Calu3 (cell line): ENCODE measurements at places on chromosomes 16 and 17.
A peak's percentile ranks its signal among the peaks of the same experiment; 100 is the strongest.

- peak overlapping the region; percentile 99 for H3K4me3 ChIP-seq
- peaks cover 10% of the 10 kb centered on the region for H3K4me1 ChIP-seq
- no peak for DNase-seq
- H3K27me3 ChIP-seq, result no peaks in the 10 kb centered on the region
- peak overlapping the region; percentile 95 for H3K27ac ChIP-seq
Measured at GRCh38 chr16:67893743-67894399, 817 bp downstream of the PSKH1 start.

DNA sequence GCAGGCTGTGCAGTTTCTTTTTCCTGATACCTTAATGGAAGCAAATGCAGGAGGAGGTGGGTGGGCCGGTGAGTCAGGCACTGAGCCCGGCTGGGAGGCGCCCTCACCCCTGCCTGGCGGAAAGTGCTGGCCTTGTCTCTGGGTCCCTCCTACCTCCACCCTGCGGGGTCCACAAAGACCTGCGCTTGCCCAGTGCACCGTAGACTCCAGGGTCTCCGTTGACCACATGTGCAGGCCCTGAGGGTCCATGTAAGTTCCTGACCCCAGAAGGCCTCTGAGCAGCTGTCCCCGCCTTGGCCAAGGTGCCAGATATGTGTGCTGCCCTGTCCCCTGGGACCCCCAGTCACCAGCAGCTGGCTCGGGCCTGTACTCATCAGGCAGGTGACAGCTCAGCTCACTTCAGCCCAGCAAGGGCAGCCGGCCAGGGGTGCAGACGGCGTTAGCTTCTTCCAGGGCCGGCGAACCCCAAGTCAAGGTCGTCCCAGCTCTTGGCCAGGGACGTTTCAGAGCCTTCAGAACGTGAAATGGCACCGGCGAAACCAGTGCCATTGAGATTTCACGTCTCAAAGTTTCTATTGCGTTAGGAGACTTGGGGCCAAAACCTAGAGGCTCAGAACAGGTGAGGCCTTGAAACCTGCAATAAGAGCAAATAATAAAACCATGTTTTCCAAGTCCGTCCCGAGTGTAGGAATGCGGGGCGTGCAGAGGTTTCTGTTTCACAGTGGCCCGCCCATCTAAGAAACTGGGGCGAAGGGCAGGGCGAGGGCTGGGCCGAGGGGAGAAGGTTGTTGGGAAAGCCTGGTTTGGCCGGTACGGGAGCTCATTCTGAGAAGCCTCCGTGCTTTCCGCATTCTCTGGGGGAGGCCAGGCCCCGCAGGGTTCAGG is 12.1 kb downstream of the METRNL start:
- peaks cover 45% of the 10 kb centered on the region for H3K36me3 ChIP-seq

DNA sequence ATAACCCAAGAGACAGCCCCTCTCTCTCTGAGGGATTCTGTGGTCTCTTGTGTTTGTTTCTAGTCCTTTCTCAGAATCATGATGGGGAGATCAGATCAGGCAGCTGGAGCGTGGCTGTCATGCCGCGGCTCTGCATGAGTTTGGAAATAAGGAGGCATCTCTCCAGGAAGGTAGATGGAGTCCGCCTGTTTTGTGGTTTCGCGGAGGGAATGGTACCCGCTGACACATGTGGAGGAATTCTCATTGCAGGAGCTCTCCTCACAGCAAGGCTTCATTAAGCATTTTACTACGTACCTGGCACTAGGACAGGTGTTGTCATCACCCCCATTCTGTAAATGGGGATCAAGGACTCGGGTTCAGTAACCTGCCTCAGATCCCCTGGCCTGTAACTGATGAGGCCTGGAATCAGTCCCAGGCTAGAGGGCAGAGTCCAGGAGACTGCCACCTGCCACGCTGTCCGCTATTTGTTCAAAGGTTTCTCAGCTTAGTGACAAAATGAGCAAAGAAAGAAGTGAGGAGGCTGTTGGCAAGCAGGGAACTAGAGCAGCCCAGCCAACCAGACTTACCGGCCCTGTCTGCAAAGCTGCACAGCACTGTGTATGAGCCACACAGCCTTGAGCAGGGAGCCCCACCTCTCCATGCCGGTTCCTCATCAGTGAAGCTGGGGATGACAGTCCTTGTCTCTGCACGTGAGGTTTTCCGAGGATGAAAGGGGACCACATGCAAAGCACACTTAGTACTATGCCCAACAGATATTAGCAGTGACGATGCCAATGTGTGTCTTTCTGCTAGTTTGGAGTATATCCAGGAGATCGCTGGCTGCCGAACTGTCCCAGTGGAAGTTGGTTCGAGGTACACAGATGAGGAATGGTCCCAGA is 11.0 kb downstream of the KDM8 start:
- no peak overlapping the region for H3K4me3 ChIP-seq
- H3K27ac ChIP-seq, result no peak overlapping the region
- no peaks in the 10 kb centered on the region for H3K27me3 ChIP-seq
- DNase-seq, result no peak
- peaks cover 7% of the 10 kb centered on the region for H3K4me1 ChIP-seq

- H3K27me3 ChIP-seq, result no peaks in the 10 kb centered on the region
- no peak overlapping the region for H3K27ac ChIP-seq
- H3K4me1 ChIP-seq, result no peaks in the 10 kb centered on the region
- H3K4me3 ChIP-seq, result no peak overlapping the region
Measured at GRCh38 chr17:80364091-80364691, 50.8 kb upstream of the ENDOV start.

GRCh38 chr16:84175350-84176081 is 11.3 kb downstream of the TAF1C start:
- H3K36me3 ChIP-seq, result peaks cover 21% of the 10 kb centered on the region
- H3K4me3 ChIP-seq, result no peak overlapping the region
- peaks cover 9% of the 10 kb centered on the region for H3K4me1 ChIP-seq

DNA sequence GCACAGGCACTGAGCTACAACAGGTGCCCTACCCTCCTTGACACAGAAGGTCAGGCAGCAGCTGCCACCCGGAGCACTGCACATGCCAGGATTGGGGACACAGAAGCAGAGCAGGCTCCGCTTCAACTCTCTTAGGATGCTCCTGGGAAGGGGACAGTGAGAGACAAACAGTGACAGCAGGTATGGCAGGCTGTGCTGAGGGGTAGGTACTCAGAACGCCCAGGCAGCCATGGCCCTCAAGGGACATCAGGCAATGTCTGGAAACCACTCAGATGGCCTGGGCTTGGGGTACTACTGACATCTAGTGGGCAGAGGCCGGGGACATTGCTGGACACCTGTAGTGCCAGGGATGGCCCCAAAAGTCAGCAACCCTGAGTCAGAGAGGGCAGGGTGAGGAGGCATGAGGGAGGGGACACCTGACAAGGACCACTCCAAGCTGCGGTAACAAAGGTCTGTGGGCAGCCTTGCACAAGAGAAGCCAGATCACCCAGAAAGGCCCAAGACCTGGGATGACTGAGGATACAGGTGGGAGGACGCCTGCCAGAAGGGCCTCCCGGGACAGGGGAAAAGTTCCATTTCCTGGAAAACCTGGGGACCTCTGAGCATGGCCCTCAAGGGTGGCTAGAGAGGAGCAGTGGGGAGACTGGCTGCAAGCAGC is 21.2 kb downstream of the PEMT start:
- DNase-seq, result peak; percentile 61
- H3K36me3 ChIP-seq, result no peaks in the 10 kb centered on the region
- H3K27me3 ChIP-seq, result no peaks in the 10 kb centered on the region

- no peaks in the 10 kb centered on the region for H3K36me3 ChIP-seq
- H3K4me1 ChIP-seq, result peaks cover 18% of the 10 kb centered on the region
- H3K27ac ChIP-seq, result no peak overlapping the region
- H3K27me3 ChIP-seq, result peaks cover 56% of the 10 kb centered on the region
- peak overlapping the region; percentile 44 for H3K4me3 ChIP-seq
Measured at GRCh38 chr17:74737299-74738050, 419 bp downstream of the RAB37 start.

DNA sequence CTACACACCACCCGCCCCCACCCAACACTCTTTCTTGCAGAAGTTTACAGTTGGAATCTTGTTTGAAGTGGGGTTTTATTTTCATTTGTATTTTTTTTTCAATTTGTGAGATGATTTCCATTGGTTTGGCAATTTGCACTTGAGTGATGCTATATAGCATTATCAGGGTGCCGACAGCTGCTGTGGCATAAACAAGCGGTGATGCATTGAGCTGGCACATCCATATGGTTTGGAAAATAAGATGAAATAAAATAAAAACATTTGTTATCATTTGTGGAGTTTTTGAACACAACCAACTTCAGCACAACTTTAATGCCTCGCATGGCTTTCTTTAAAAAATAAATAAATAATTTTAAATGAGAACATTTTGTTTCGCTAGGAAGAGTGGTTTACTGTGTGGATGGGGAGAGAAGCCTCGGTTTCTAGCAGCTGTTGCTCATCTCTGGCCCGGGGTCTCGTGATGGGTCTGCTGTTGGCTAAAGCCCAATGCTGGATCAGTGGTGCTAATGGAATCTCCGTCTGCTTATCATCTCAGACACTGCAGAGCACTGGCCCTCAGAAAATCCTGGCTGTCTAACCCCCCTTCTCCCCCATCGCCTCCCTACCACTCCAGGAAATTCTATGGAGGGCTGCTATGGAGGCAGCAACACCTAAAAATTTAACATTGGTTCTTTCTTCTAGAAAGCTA is 192.3 kb upstream of the MAF start:
- no peaks in the 10 kb centered on the region for H3K36me3 ChIP-seq
- H3K27ac ChIP-seq, result no peak overlapping the region
- no peaks in the 10 kb centered on the region for H3K27me3 ChIP-seq
- DNase-seq, result no peak
- H3K4me1 ChIP-seq, result no peaks in the 10 kb centered on the region

DNA sequence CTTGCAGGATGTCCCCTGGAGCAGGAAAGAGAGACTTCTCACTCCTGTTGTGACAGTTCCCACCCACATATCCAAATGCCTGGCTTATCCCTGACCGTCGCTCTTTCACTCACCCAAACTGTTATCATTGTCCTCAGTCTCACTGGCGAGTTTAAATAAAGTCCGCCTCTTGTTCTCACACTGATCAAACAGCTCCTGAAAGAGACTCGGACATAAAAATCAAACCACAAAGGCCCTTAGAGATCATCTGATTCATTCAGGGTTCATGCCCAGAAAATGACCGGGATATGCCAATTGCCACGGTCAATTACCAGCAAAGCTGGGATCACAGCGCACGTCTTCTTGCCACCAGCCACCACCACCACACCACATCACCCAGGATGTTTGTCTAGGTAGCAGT is 19.9 kb downstream of the GGA3 start:
- no peak overlapping the region for H3K27ac ChIP-seq
- DNase-seq, result no peak
- H3K4me3 ChIP-seq, result no peak overlapping the region
- no peaks in the 10 kb centered on the region for H3K27me3 ChIP-seq
- H3K36me3 ChIP-seq, result peaks cover 60% of the 10 kb centered on the region
- peaks cover 8% of the 10 kb centered on the region for H3K4me1 ChIP-seq

GRCh38 chr16:57775661-57776469 is 26.4 kb downstream of the KIFC3 start:
- DNase-seq, result no peak
- H3K36me3 ChIP-seq, result peaks cover 16% of the 10 kb centered on the region
- H3K4me3 ChIP-seq, result no peak overlapping the region
- H3K27ac ChIP-seq, result no peak overlapping the region

DNA sequence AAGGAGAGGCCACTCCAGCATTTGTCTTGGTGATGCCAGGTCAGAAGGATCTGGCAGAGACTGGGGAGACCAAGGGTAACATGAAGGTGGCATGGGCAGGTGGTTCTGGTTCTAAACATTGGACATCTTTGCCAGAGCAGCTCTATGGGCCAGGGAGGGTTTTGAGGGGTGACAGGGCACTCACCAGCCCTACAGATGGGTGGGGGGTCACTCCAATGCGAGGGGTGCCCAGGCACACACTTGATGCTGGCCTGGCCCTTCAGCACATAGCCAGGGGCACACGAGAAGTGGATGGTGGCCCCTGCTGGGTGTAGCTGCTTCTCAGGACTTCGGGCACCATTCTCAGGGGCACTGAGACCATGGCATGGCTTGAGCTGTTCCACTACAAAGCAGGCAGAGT is 5.5 kb upstream of the PHF12 start:
- DNase-seq, result no peak
- no peaks in the 10 kb centered on the region for H3K4me1 ChIP-seq
- no peak overlapping the region for H3K27ac ChIP-seq
- peaks cover 5% of the 10 kb centered on the region for H3K27me3 ChIP-seq

DNA sequence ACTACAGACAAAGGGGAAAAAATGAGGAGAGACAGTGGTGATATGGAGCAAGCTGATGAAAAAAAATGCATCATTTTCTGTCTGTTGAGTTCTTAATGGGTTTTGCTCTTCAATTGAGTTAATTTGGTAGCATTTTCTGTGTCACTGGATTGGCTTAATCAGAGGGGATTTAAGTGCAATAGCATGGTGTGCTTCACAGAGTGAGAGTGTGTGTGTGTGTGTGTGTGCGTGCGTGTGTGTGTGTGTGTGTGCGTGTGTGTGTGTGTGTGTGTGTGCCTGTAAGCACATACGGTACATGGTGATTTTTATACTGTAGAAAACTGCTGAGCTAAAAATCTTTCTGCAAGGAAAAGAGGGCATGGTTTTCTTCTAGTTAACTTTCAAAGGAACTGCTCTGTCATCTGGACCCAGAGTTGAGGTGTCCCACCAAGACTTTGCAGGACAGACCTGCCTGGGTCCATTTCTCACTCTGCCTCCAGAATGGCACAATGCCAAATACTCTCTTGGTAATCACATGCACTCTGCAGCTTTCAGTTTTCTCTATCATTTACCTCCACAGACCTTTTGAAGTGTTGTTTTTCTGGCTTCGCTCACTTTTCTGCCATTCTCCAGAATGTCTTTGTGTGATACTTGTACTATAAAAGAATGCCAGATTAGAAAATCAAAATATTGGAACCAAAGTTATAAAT is 952.6 kb upstream of the SOX9 start:
- H3K4me3 ChIP-seq, result no peak overlapping the region
- H3K27ac ChIP-seq, result no peak overlapping the region
- DNase-seq, result no peak
- no peaks in the 10 kb centered on the region for H3K36me3 ChIP-seq
- H3K4me1 ChIP-seq, result peaks cover 13% of the 10 kb centered on the region
- peaks cover 28% of the 10 kb centered on the region for H3K27me3 ChIP-seq

DNA sequence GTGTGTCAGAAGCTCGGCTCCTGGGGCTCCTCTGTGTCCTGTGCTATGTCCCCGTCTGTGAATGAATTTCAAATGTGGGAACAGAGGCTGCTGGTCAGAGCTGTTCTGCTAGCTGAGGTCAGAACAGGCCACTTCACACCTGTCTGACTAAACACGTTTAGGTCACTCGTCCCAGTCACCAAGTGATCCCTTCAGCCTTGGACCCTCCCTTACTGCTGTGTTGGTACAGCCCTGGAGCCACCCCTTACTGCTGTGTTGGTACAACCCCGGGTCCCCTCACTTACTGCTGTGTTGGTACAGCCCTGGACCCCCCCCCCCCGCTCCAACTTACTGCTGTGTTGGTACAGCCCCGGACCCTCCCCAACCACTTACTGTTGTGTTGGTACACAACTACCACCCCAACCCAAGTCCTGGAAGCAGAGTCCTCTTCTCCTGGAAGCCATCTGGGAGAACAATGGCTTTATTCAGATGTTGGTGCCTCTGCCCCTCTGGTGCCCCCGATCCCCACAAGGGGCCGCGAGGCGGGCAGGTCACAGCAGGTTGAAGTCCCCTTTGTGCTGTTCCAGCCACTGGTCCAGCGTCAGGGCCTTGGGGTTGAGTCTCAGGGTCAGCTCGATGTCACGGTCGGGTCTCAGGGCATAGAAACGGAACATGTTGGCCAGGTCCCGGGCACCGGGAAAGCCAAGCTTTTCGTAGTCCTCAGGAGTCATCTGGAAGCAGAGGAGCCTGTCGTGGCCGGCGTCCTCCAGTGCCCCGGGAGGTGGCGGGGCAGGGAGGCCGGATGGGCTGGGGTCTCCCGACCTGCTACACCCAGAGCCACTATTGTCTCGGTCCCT is 13.0 kb downstream of the NMRAL1 start:
- no peak for DNase-seq
- peaks cover 82% of the 10 kb centered on the region for H3K36me3 ChIP-seq
- H3K4me1 ChIP-seq, result no peaks in the 10 kb centered on the region
- no peaks in the 10 kb centered on the region for H3K27me3 ChIP-seq
- H3K4me3 ChIP-seq, result no peak overlapping the region
